AG20443 (cell line): ENCODE measurements at places on chromosomes 6 and 20.

DNA sequence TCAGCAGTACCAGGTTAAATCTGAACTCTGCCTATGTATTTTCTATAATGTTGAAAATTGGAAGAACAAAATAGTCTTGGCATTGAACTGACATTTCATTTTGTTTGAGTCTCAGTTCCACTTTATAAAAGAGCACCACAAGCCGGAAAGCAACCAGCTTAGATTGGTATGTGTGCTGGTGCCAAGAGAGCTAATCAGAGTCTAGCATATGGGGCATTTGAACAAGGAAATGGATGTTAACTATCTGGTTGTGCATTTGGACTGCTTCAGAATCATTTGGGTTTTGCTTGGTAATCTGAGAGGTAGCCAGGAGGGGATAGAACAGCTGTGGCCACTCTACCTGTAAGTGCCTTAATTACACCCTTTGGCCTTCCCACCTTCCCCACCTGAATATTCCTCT is 184.8 kb downstream of the GRIK2 start:
- DNase-seq: no peak

- DNase-seq: no peak
Observed at GRCh38 chr6:113344969-113345368, 512.2 kb upstream of the MARCKS start.

GRCh38 chr6:133241901-133242636 is 912 bp downstream of the EYA4 start:
- peak; percentile 11 for DNase-seq

- DNase-seq: no peak
Observed at GRCh38 chr6:22958677-22959076, 389.3 kb downstream of the HDGFL1 start.

DNA sequence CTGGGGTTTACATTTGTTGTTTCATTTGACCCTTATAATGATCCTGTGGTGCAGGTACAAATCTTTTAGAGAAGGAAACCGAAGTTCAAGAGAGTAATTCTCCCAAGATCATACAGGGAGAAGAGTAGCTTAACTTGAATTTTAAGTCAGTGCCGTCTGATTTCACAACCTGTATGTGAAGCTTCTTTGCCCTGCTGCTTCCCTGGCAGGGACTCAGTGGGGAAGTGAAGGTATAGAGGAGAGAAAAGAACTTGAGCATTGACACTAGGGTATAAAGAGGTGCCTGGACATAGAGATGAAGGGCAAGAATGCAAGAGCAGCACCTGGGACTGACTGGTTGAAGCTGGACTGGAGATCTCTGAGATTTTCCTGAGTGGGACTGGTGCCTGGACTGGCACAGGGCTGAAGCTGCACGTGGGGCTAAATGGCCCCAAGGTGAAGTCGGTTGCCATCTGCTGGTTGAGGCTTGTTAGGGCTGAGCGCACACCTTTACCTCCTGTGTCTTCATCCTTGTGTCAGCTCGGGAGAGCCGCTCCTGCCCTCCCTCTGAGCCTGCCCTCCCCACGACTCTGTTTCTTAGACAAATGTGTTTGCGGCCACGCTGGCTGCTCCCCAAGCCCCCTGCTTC is 41.8 kb downstream of the FARS2 start:
- peak; percentile 14 for DNase-seq

DNA sequence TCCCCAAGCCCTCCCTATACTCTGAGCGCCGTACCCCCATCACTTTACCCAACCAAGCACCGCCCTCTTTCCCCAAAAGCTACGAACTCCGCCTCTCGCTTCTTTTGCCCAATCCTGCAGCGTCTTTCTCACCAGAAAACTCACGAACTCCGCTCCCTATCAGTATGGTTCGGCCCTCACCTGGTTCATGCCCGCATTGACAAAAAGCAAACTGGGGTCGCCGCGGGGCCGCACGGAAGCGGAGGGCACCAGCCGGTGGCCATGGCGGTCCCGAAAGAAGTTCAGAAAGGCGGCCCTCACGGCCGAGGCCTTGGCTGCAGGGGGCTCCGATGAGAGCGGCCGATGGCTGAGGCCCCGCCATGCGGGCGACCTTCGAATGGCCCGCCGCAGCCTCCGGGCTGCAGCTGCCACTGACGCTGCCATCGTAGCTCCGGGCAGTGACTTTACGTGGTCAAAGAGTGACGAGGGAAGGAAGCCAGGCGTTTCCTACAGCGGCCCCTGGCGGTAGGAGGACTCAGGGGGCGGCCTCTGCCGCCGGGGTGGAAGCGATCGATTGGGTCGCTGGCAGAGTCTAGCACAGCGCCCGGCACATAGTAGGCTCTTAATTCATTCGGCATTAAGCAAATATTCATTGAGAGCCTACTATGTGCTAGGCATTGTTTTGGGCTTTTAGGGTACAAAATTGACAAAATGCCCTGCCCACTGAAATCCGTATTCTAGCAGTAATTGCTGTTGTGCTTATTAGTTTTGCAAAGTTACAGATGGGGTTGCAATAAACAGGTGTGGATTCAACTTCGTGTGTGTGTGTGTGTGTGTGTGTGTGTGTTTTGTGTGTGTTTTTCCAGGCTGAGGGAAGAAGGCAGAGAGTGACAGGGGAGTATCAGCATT is at the start of gene AARS2:
Gene AARS2 (minus strand): TSS at position 447 of the 888 bp plus-strand sequence. CDS start 24 bp downstream, at position 423.
- peak; percentile 95 for DNase-seq

- no peak for DNase-seq
Observed at GRCh38 chr20:45944151-45944964, 9.9 kb downstream of the PCIF1 start.

- no peak for DNase-seq
Observed at GRCh38 chr20:63090052-63090451, 83.3 kb upstream of the BHLHE23 start.

DNA sequence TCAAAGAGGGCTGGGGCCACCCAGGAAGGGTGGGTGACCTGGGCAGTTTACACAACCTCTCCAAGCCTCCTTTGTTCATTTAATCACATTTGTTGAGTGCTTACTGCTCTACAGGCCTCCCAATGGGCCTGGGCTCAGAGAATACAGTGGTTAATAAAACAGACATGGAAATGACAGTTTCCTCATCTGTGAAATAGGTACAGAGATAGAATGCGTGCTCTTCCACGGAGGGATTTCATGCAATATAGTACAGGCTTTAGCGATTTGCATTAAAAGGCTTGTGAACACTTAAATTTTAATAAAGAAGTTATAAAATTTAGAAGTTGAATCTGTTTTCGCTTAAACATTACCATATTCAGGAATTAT is 802 bp upstream of the FERMT1 start:
- no peak for DNase-seq

DNA sequence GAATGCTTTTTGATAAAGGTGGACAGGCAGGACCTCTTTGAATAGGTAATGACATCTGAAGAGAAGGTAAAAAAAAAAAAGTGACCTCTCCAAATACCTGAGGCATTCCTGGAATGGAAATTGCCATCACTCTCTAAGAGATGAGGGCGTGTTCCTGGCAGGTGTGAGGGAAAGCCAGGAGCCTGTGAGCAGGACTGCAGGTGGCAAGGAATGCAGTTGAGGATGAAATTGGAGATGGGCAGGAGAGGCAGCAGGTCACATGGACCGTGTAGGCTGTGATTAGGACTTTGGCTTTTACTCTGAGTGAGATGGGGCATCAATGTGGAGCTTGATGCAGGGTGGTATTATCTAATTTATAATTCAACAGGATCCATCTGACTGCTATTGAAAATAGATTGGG is 227.4 kb downstream of the LRFN2 start:
- no peak for DNase-seq

DNA sequence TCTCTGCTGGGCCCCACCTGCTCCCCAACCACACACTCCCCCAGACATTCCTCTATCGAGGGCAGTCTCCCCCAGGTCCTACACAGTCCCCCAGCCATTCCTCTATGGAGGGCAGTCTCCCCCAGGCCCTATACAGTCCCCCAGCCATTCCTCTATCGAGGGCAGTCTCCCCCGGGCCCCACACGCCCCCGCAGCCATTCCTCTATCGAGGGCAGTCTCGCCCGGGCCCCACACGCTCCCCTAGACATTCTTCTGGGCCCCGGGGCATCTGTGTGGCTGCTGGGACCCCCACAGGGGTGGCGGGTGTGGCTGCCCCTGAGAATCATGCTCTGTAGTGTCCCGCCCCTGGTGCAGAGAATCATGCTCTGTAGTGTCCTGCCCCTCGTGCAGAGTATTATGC is 43.6 kb upstream of the BHLHE23 start:
- no peak for DNase-seq

DNA sequence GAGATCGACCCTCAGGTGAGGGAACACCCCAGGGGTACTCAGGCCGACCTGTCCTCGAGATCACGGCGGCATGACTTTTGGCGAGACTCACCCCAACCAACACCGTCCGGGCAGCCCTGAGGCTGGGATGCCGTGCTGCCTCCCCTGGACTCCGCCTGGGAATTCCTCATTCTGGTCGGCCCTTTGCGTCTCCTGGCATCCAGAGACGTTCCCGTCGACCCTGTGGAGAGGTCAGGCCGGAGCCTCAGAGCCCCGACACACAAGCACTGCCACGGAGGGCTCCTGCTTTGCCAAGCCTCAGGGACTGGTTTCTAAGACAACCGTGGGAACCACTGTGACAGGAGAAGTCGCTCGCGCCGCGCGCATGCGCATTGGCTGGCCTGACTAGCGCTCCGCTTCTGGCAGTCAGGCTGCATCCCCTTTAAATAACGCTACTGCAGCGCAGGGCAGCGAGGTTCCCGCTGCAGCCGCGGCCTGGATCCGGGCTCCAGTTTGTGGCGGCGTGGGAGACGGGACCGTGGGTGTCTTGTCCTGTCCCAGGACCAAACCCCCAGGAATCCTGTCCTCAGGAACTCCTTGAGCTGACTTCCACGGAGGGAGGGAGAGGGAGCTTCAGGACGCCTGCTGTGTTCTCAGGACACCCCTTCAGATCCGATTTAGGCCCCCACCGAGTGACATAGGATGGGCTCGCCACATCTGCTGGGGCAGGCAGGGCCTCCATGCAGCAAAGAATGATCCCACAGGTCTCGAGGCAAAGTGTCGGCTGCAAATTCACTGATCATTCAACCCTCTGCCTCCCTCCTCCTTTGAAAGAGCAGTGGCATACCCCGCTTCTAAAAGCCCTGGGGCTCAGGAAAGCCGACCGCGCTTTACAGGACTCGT is 163.2 kb upstream of the ZNF337 start:
- DNase-seq: peak; percentile 71

- DNase-seq: peak; percentile 86
Observed at GRCh38 chr20:31894980-31895675, 24.7 kb downstream of the TTLL9 start.

DNA sequence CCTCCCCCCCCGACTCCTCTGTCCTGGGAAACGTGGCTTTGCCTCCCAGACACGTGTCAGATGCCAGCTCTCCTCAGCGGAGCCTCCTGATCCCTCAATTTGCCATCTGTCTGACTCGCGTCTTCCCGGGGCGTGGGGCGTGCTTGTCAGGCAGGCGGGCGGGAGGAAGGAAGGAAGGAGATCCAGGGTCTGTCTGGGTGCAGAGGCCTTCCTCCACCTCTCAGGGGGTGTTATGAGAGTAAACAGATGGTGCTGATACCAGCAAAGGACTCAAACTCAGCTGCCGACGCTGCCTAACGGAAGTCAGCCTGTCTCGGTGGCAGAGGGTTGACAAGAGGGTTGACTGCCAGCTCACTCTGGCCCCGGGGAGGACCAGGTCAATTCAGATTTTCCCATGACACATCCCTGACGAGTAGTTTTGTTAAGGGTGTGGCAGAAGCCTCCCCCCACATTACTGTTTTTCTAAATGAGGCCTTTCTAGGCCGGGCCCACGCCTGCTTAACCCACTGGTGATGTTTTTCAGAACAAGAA is 17.0 kb downstream of the UQCC2 start:
- DNase-seq: peak; percentile 77

GRCh38 chr6:7207720-7208119 is 100.0 kb downstream of the RREB1 start:
- DNase-seq: peak; percentile 2

- no peak for DNase-seq
Observed at GRCh38 chr6:150966786-150967185, 101.3 kb downstream of the MTHFD1L start.

- DNase-seq: peak; percentile 47
Observed at GRCh38 chr20:47677635-47678453, 107.4 kb downstream of the SULF2 start.

DNA sequence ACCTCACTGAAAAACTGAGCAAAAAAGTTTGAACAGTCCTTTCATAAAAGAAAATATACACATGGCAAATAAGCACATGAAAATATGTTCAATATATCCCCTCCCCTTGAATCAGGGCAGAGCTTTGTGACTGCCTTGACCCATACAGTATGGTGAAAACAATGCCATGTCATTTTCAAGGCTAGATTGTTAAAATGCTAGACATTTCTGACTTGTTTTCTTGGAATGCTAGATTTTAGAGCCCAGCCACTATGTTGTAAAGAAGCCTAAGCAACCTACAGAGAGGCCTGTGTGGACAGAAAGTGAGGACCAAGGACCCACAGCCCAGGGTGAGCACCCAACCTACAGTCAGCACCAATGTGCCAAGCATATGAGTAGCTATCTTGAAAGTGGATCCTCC is 17.1 kb upstream of the ASF1A start:
- DNase-seq: no peak

DNA sequence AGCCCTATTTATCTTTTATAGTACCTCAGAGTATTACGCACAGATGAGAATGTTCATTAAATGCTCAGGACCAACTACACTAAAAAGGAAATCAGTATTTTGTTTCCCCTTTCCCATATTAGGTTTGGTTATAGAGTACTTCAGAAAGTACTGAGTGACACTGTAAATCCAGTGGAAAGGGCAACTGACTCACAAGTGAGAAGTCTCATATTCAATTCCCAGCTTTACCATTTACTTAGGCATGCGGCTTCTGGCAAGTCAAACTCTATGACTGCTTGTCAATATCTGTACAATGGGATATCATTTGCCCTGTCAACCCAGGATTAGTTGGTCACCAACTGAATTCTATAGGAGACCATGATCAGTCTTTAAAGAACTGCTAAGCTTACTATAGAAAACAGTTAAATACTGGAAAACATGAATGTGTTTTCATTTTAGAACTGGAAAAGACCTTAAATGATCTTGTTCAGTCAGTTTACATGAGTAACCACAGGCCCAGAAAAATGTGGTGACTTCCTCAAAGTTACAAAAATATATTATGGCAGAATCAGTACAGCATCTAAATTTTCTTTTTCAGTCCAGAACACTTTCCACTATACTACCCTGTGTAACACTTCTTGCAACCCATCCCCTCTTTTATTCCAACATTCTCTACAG is 3.6 kb downstream of the MAP3K7 start:
- DNase-seq: no peak

DNA sequence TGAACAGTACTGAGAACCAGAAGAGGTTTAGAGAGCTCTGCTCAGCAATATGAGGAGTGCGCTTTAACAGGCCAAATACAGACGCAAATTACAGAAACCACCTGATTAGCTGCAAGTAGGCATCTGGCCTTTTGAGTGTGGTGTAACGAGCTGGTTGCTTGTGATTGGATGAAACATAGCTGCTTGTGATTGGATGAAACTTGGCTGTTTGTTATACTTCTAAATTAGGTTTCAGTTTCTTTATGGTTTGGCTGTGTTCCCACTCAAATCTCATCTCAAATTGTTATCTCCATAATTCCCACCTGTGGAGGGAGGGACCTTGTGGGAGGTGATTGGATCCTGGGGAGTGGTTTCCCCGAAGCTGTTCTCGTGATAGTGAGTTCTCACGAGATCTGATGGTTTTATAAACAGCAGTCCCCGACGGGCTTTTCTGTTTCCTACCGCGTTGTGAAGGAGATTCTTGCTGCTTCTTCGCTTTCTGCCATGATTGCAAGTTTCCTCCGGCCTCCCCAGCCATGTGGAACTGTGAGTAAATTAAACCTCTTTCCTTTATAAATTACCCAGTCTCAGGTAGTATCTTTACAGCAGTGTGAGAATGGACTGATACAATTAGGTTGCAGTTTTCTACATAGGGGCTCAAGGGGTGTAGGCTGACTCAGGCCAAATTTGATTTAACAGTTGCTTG is 655.9 kb upstream of the MAN1A1 start:
- no peak for DNase-seq
